ENCODE measurements at places on chromosomes 3 and 15. TPM values are rescaled to one million over a fixed set of nuclear protein-coding genes. Genes with fewer than 3 reads are reported as not detected.

The ILDR1 gene
- 2.9 TPM for total RNA-seq

GRCh38 chr3:11711876-11712275 is 68.2 kb upstream of the VGLL4 start:
- H3K4me1 ChIP-seq = no peaks in the 10 kb centered on the region
- no peaks in the 10 kb centered on the region for H3K27me3 ChIP-seq
- DNase-seq = no peak
- H3K4me3 ChIP-seq = no peak overlapping the region

DNA sequence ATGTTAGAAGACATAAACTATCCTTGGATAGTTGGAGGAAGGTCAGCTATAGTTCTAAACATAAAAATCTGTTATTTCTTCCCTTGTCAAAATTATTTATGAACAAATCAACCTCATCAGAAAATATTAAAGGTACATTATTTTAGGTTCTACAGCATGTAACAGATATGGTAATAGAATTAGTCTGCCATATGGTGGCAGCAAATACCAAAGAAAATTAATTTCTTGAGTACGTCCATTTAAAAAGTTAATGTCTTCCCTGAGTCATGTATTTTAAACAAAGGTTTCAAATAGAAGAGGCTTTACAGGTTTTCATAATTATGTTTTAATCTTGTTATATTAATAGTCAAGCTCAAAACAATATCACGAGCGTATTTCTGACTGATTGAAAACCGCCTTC is 17.9 kb upstream of the ANKRD28 start:
- peak; percentile 49 for DNase-seq
- no peaks in the 10 kb centered on the region for H3K36me3 ChIP-seq
- 0 out of 2 replicates have a peak, but pooled peaks cover 2% of the 10 kb centered on the region for H3K4me1 ChIP-seq
- H3K27ac ChIP-seq = no peak overlapping the region
- H3K4me3 ChIP-seq = no peak overlapping the region

The EPHB3 gene
- total RNA-seq = 6.5 TPM
